Natural killer cell (primary cell): ENCODE measurements at places on chromosomes 1 and 21. TPM values are rescaled to one million over a fixed set of nuclear protein-coding genes. Genes with fewer than 3 reads are reported as not detected.

Gene PYHIN1
- 171 TPM for total RNA-seq

Gene NDUFS2
- 74.7 TPM for total RNA-seq

Gene CFHR1
- total RNA-seq: not detected

- H3K27me3 ChIP-seq: no peaks in the 10 kb centered on the region
- H3K4me1 ChIP-seq: no peaks in the 10 kb centered on the region
- no peak overlapping the region for H3K27ac ChIP-seq
- no peaks in the 10 kb centered on the region for H3K36me3 ChIP-seq
- no peak overlapping the region for H3K4me3 ChIP-seq
- no peak for DNase-seq
Observed at GRCh38 chr1:14065486-14065885, 365.5 kb downstream of the PRDM2 start.

DNA sequence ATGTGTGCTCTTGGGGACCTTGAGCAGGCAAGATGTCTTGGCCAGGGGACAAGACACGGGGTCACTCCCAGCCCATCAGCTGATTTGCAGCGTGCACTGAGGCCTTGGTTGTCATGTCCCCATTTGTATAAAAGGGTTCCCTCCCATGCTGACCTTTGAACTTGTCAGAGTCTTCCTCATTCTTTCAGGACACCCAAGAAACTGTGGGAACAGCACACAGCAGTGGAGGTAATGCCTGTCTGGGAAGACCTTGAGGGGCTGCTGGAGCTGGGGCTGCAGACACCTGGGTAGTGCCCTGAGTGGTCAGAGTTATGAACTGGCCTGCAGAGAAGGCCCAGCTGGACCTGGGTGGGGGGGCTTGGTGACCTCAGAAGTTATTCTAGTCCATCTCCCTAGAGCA is 46.4 kb downstream of the FAAH start:
- no peak overlapping the region for H3K4me3 ChIP-seq
- H3K36me3 ChIP-seq: no peaks in the 10 kb centered on the region
- DNase-seq: no peak
- H3K27ac ChIP-seq: no peak overlapping the region

- H3K4me1 ChIP-seq: peaks cover 8% of the 10 kb centered on the region
- DNase-seq: no peak
- H3K4me3 ChIP-seq: no peak overlapping the region
- H3K36me3 ChIP-seq: no peaks in the 10 kb centered on the region
- no peaks in the 10 kb centered on the region for H3K27me3 ChIP-seq
- no peak overlapping the region for H3K27ac ChIP-seq
Observed at GRCh38 chr1:59671066-59671952, 143.4 kb upstream of the HOOK1 start.

- no peak overlapping the region for H3K27ac ChIP-seq
- H3K27me3 ChIP-seq: no peaks in the 10 kb centered on the region
- no peak for DNase-seq
- H3K4me3 ChIP-seq: no peak overlapping the region
- H3K36me3 ChIP-seq: no peaks in the 10 kb centered on the region
Observed at GRCh38 chr1:15867288-15867687, 19.8 kb downstream of the SPEN start.

GRCh38 chr1:62753031-62753965 is 30.6 kb upstream of the ATG4C start:
- DNase-seq: no peak
- H3K4me1 ChIP-seq: no peaks in the 10 kb centered on the region
